GM19239 (cell line): ENCODE measurements at places on chromosomes 1 and 21.

- DNase-seq: no peak
These were observed 19.0 kb upstream of the VCAM1 start for GRCh38 chr1:100700586-100700985.

DNA sequence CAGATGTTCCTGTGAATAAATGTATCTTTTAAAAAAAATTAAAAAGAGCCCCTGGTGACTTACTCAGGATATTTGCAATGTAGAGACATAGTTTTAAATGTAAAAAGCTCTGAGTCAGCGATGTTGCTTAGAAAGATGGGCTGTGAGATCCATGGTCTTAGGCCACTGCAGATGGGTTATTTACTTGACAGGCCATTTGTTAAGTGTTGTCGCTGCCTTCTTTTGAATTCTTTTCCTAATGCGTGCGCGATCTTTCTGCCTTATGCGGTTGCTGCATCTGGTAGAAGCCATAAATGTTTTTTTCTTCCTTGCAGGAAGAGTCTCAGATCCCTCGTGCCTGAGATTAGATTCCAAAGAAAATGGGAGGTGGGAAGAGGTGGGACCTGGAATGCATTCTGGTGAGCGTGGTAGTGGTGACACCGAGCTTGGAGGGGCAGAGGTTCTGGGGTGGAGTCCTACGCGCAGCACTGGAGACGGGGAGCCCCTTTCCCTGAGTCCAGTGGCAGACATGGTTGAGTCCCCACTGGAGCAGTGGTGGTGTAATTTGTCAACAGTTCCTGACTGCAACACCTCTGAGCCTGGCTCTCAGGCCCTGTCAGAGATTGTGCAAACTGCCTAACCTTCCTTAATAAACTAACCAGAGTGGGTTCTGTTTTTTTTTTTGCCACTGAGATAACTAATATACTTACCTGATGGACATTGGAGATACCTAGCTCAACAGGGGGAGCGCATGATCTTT, 197.2 kb downstream of the HHAT start:
- DNase-seq: no peak

DNA sequence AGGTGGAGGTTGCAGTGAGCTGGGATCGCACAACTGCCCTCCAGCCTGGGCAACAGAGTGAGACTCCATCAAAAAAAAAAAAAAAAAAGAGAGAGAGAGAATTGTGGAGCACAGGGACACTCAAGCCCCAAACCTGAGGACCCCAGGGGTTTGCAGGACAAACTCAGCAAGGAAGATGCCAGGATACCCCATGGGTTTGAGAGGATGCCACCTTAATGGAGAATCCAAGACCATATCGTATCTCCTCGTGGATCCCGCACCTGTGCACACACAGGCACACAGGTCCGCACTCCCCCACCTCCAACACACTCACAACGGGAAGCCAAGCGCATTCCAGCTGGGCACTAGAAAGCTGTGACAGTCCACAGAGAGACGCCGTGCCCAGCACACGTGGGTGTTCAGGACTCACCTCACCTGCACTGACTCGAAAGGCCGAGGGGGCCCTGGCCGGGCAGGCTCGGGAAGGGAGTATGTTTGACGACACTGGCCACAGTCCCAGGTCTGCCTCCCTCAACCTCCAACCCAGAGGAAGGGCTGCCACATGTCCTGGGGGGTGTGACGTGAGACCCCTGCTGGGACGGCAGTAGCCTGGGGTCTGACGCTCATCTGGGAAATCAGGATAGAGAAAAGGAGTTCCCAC, 11.1 kb downstream of the CHD5 start:
- no peak for DNase-seq

DNA sequence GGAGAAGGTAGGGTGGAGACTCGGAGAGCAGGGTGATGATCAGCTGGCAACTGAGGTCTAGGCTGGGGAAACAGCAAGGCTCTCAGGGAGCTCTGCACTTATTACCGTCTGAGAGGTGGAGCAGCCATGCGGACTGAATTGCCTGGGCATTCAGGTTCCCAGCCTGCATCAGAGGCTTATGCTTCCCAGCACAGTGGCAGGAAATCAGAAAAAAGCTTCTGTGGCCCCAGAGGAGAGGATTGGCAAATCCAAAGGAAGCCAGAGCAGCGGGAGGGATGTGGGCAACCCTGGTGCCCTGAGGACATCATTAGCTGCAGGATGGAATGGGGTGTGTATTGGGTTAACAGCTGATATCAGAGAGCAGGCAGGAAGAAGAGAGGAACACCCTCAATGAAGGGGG, 374.1 kb upstream of the POU3F1 start:
- DNase-seq: no peak

DNA sequence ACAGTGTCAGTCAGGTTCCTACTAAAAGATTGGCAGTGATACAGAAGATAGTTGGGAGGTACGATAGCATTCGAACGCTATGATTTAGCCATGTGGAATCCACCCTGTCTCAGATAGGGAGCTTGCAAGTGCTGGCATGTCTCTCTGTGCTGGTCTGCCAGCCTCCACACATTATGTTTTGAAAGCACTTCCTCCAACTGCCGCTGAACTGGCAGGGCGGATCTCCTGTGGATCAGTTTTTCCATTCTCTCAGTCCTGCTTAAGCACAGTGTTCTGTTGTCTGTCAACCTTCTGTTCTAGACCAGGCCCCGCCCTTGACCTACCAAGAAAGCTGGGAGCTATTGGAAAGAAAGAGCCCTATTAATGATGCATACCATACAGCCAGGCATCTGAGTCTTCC, 65.5 kb upstream of the PALMD start:
- DNase-seq: no peak

- DNase-seq: no peak
These were observed 55.4 kb downstream of the SGIP1 start for GRCh38 chr1:66589326-66589725.

GRCh38 chr1:44696101-44696500, 21.6 kb downstream of the ARMH1 start:
- DNase-seq: no peak

- DNase-seq: no peak
These were observed 574 bp downstream of the IGSF9 start for GRCh38 chr1:159944623-159945455.

GRCh38 chr1:114510274-114511031, 550 bp downstream of the TRIM33 start:
- peak; percentile 36 for DNase-seq

DNA sequence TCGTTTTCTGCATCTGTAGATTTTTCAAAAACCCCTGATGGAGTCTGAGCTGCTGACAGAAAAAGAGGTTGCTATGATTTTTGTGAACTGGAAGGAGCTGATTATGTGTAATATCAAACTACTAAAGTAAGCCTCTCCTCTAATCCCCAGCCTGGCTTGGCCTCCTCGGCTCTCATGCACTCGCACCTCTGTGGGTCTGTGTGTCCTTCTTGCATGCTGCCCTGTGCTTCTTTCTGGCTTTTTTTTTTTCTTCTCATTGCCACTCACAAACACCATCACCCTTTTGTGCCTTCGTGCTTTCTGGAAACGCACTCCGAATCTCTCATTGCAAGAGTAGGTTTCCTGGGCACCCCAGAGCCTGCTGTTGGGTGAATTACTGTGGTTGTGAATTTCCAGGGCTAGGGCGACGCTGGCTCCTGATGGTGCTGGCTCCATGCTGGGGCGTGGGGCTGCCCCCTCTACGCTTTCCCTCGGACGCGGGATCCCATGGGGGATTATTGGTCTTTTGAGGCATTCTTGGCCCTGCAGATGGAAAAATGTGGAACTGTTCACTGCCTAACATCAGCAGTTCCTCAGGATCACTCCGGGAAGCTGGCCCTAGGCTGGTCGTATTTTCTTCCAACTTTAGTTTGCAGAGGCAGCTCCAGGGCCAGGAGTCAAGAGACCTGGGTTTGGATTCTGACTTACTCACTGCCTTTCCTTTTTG, 56.8 kb downstream of the ATP5PO start:
- no peak for DNase-seq

GRCh38 chr1:61426885-61427284, 298.1 kb downstream of the TM2D1 start:
- no peak for DNase-seq

DNA sequence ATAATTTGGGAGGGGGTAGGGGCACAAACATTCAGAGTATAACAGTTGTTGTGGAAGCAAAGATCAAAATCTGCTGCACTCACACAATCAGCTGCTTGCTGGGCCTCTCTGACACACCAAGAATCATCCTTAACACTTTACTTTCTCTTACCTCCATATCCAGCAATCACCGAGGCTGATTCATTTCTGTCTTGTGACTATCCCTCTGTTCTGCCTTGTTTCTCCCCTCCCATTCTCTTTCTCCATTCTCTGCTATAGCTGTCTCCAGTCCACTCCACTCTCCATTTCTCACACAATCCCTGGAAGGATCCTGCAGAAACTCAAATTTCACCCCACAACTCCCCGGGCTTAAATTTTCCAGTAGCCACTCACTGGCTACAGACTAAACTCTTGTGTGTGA, 91.8 kb upstream of the NGF start:
- no peak for DNase-seq

- no peak for DNase-seq
These were observed 165.3 kb upstream of the USP24 start for GRCh38 chr1:55380355-55380970.

GRCh38 chr1:165451691-165452090, 6.8 kb upstream of the RXRG start:
- DNase-seq: no peak

DNA sequence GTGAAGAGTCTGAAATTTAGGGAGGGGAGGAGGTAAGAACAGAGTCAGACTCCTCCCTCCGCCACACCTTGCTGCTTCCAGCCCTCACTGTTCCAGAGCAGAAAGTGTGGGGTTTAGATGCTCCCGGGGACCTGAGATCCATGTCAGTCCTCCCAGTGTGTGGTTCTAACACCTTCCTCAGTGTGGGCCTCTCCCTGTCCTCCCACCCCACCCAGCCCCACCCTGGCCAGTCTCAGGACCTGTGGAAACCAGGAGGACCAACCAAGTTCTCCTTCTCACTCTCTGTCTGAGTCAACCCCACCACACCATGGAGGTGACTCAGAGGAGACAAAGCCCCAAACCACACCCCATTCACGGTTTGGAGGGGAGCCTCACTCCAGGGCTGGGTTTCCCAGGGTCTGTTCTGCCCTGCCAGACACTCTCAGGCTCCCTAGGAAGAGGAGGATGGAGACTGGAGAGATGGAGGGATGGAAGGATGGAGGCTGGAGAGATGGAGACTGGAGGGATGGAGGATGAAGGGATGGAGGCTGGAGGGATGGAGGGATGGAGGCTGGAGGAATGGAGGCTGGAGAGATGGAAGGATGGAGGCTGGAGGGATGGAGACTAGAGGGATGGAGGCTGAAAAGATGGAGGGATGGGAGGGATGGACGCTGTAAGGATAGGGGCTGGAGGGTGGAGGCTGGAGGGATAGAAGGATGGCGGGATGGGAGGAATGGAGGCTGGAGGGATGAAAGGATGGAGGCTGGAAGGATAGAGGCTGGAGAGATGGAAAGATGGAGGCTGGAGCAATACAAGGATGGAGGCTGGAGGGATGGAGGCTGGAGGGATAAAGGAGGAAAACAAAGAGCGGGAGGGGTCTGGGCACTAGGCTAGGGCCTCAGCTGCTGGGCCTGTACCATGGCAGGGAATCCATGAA, 100.9 kb upstream of the RUNX3 start:
- DNase-seq: peak; percentile 44

GRCh38 chr1:195939844-195940243, 668.4 kb downstream of the KCNT2 start:
- DNase-seq: no peak

DNA sequence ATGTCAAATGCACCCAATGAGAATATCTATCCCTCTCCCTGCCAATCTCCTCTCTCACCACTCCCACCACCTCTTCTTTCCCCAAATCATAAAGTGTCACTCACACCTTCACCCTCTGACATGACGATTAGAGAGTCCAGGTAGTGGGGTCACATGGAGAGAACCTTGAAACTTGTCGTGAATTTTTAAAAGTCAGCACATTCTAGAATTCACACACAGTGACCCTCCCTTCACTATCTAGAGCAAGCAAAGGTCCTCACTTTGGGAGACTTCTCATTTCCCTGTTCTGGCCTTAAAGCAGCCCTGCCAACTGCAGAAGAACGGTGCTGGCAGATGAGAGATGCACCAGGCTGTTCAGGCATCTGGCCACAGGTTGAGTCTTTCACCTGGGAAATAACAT, 61.9 kb downstream of the CD34 start:
- no peak for DNase-seq

GRCh38 chr1:183075861-183076260, 52.6 kb downstream of the LAMC1 start:
- DNase-seq: no peak

DNA sequence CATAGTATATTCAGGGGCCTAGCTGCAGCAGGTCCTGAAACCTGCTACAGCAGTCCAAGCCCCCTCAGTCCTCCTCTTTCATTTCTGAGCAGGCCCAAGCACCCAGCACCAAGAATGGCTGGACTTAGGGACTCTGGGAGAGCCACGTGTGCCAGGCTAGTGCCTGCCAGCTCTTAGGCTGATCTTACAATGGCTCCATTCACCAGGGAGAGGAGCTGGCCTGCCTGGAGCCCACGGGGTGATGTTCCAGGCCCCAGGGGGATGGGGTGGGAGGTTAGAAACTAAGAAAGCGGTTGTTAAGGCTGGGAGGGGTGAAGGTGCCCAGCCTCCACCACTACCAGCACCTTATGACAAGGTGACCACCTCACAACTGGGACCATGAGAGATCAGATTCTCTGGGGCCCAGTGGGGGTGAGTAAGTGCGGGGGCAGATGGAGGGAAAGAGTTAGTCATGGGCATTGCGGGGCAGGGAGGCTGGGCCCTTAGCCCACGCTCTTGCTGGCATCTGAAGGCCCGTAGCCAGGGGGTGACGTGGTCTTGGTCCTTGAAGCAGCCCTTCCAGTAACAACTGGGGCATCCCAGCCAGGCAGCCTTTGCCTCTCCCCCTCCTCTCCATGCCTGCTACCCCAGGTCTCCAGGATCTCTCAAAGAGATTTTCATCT, 30.3 kb upstream of the CLIC4 start:
- DNase-seq: no peak

DNA sequence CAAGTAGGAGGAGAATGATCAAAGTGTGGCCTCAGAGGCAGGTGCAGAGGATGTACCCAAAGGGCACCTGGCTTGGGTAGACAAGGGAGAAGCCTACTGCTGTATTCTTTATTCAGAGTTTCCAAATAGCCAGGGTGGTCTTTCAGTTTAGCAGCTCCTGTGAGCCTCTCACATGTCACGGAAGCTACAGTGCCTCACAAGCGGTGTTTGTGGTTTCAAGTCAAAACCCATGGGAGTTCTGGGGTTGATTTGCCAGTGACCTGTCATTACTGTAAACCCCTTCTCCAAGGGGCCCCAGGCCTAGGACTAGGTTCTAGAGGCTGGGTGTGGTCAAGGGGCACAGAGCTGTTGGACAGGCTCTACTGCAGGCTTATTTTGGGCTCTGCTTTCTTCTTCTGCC, 10.2 kb upstream of the IL10 start:
- DNase-seq: peak; percentile 57

GRCh38 chr1:156499842-156500542, 583 bp downstream of the MEF2D start:
- DNase-seq: no peak
